ENCODE measurements at places on chromosomes 5 and 9.
A peak's percentile ranks its signal among the peaks of the same experiment; 100 is the strongest.

GRCh38 chr9:69578026-69578425 is 94.1 kb downstream of the APBA1 start:
- no peak for DNase-seq

GRCh38 chr5:50726475-50727148 is 60.2 kb downstream of the PARP8 start:
- DNase-seq = no peak

DNA sequence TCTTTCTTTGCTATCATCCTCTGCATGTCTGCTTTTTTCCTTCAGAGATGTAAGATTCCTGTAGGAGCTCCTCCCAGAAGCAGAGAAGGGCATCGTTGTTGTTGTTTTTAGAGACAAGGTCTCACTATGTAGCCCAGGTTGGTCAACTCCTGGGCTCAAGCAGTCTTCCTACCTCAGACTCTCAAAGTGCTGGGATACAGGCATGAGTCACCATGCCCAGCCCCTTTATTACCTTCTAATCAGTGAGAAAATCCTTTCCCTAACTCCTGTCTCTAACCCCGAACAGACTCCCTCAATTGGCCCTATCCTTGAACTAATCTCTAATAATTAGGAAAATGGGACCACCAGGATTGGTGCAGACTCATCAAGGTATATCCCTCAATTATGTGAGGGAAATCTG is 64.4 kb downstream of the GALNT10 start:
- DNase-seq = no peak

- DNase-seq = no peak
These were observed 75.1 kb downstream of the MROH2B start for GRCh38 chr5:40995801-40996586.

- no peak for DNase-seq
These were observed 418.7 kb upstream of the WWC1 start for GRCh38 chr5:167872791-167873190.

GRCh38 chr9:119289740-119290433 is 79.3 kb downstream of the BRINP1 start:
- no peak for DNase-seq

DNA sequence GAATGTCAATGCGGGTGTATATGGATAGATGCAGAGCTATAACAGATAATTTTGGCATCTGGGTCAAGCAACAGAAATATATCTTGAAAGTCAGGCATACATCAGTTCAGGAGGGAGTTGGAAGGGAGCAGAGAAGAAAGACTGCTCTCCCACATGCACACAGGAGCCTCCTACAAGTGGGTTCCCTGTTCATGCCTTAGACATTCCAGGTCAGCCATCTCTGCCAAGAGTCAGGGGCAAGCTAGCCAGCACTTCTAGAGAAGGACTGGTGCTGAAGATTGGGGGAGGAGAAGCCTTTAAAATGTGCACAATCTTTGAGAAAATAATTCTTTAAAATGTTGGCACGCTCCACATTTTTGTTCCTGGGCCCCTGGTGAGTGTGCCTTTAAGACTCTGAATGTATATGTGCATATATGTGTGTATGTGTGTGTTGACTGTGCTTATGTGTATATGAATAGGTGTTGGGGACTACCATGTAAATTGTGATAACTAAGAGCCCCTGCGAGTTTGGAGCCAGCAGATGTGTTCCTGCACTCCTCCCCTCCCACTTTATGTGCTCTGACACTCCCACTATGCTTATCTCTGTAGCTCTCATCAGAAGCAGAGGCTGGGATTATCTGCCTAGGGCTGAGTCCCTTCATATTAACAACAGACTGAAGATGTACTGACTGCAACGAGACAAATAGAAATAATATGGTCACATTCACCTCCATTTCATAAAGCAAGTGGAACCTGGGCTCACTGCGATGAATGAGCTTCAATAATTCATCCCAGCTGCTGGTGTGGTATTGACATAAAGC is 21.5 kb upstream of the DELE1 start:
- no peak for DNase-seq

- no peak for DNase-seq
These were observed 739 bp downstream of the CARD9 start for GRCh38 chr9:136372561-136373299.

DNA sequence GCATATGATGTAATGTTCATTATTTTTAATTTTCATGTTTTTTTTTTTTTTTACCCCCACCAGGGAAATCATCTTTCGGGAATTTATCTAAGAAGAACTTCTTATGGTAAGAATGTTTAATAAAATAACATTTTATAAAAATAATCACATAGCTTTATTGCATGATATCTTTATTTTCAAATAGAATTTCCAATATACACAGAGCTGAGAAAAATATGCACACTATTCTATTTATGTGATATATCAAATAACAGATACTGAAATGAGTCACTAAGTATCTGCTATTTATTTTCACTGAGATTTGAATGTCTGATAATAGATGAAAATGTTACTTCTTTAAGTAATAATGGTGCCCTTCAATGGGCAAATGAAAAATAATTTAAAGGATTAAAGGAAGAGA is 1217.3 kb downstream of the MAT2B start:
- DNase-seq = no peak

DNA sequence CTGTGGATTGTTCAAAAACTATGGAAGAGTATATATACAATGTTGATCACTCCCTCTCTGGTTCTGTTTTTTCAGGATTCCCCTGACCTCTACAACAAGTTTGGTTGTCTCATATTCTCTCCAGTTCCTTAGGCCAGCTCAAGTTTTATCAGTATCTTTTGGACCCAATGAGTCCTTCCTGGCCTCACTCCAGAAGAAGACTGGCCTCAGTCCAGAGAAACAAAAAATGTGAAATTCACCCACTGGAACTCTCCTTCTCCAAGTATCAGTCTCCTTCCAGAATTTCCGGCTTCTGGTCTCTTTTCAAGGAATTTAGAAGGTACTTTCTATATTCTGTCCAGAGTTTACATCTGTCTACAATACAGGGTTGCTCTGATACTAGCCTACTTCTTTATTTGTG is 537.8 kb upstream of the FTMT start:
- DNase-seq = no peak

- DNase-seq = no peak
These were observed 92.8 kb upstream of the RAD23B start for GRCh38 chr9:107190061-107190935.

DNA sequence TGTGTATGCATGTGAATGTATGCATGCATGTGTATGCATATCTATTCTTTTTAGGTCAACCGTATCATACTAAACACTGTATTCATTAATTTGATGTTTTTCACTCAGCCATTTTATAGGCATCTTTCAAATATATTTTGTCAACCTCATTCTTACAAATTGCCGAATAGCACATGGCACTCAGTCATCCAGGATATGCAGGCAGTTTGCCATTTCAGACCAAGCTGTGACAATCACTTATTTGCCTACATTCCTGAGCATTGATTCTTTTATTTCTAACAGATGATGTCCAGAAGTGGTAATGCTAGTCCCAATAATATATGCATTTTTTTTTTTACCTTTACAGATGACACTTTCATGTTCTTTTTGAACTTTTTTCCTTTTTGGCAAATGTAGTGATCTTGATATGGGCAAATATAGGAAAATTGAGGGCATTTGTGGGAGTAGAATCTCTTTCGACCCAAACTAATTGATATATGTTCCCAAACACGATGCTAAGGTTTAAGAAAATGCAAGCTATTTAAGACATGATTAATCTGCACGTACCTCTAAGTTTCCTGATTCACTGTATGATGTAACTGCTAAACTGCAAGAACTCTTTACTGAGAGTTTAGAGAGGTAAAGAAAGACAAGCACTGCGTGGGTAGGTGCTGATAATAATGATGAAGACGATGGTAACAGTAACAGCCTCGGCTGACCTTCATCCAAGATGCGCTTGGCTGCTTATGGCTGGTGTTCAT is 153.9 kb upstream of the DAP start:
- no peak for DNase-seq

DNA sequence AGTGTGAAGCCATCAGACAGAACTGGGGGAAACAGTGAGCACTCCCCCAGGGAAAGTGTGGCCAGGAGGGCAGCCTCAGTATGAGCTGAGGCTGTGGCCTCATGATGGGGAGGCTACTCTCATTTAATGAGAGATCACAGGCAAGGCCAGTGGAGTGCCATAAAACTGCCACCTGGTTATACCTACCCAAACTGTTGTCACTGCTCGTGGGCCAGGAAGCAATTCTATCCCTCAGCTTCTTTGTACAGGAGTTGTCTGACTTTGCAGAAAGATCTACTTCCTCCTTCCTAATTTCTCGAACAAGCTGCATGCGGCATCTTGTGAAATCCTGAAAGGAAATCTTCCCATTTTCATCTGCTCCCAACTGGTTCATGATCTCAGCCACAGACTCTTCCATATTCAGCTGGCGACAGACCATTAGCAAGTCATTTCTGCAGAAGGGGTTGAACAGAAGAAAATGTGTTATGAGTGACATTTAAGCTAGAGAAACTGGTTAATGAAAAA is 50.0 kb downstream of the TSSK1B start:
- DNase-seq = no peak

GRCh38 chr5:43427306-43427705 is 15.1 kb upstream of the CCL28 start:
- no peak for DNase-seq

DNA sequence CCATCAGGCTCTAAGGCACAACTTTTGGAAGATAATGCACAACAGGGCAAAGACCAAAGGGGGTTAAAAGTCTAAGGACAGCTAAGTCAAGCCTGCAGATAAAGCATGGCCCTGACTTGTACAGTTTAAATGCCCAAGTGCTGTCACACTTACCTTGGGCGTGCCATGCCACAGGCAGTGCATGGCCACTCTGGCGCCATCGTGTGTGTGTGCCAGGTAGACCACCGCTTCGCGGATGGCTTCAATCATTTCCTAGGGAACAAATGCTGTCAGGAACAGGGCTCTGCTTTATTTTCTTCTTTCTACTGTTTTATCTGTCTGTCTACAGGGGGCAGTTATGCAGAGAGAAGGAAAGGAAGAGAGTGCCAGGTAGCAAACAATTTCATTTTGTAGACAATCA is 19.3 kb downstream of the PUM3 start:
- DNase-seq = no peak

DNA sequence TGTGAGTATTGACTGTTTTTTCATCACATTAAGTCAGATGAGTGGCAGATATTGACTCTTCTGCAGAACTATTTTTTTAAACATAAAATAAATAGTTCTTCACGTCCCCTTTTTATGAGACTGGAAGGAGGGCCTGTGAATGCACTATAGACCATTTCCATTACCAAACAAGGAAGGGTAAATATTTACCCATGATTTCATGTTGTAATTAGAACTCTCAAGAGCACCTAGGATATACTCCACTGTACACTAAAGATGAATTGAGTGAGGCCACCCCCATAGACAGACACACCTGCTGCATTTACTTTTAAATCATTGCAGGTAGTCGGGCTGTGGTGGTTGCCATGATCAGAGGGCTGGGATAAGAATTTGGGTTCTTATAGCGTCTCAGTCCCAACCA is 22.6 kb downstream of the SLC36A1 start:
- DNase-seq = no peak

GRCh38 chr9:22079873-22080341 is 70.8 kb upstream of the CDKN2B start:
- peak; percentile 3 for DNase-seq

GRCh38 chr5:23139338-23140171 is 286.4 kb upstream of the CDH12 start:
- no peak for DNase-seq

DNA sequence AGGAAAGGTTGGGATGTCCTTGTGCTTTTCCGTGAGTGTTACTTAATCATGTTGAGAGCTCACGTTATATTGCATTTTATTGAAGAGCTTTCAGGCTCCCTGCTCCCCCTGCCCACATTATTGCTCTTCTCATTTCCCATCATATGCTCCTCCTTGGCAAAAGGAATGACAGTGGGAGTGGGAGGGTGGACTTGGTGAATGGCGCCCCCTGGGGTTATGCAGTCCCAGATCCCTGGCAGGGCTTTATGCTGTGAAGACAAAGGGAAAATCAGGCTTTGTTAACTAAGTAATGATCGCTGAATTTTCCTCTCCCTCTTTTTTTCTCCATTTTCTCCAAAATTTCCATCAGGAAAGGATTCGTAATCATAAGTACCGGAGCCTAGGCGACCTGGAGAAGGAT is 166.6 kb downstream of the SMARCA2 start:
- no peak for DNase-seq

DNA sequence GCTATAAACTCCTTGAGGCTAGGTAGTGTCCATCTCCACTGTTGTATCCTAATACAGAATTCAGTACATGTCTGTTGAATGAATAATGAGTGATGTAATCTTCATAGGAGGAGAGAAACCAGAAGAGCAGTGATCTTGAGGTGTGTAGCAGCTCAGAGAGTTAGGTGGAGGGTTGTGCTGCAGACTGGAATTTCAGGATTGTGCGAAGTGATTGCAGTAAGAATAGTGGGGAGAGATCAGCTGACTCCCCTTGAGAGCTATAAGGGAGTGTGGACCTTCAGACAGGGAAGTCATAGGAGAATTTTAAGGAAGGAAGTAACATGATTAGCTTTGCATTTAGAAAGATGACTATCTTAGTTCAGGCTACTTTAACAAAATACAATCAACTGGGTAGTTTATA is 4.4 kb downstream of the SNX24 start:
- no peak for DNase-seq

DNA sequence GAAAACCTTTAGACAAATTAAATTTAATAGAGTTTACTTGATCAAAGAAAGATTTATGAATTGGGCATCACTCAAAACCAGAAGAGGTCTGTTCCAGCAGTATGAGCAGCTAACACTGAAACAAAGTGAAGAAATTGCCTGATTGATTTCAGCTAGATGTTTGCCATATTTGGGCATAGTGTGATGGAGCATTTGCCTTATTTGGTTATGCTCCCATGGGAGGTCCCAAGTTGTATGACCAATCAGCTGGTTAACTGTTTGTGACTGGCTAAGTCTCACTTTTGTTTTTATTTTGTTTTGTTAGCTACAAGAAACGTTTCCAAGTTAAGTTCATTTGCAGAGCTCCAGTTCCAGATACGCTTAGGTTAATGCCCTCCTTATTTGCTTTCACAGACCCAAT is 53.3 kb upstream of the LMNB1 start:
- no peak for DNase-seq

DNA sequence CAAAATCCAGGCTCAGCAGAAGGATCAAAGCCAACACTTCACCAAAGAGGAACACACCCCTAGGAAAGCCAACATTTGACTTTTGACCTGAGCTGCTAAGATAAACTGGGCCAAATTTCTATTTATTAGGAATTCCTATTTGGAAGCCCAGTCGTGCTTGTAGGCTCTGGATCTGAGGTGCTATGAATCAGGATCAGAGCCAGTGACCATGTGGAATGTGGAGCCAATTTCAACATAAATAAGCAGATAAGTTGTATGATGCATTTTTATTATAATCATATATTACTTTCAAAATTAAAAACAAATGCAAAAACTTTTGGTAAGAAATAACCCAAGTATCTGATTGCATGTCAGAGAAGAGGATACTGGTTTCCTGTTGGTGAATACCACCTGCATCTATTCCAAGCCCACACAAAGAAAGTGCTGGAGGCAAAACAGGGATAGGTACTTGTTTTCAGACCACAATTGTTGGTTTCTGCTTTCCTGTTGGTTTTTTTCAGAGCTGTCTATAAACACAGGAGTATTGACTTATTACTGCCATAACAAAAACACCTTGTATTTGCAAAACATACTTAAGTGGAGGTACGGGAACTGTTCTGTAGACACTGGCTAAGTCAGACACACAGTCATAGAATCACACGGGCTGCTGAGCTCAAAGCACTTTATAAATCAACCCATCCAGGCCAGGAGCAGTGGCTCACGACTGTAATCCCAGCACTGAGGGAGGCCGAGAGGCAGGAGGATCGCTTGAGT is 52.8 kb downstream of the ARL15 start:
- no peak for DNase-seq

GRCh38 chr5:37520811-37521210 is 141.7 kb downstream of the WDR70 start:
- no peak for DNase-seq

GRCh38 chr9:84893419-84894128 is 224.0 kb downstream of the NTRK2 start:
- DNase-seq = no peak

Measured in naive thymus-derived CD8-positive, alpha-beta T cell (primary cell).